ENCODE measurements at places on chromosomes 16 and 17. TPM values are rescaled to one million over a fixed set of nuclear protein-coding genes. Genes with fewer than 3 reads are reported as not detected.

GRCh38 chr17:8747742-8748141 lies 3.1 kb upstream of the CCDC42 start:
- no peak for DNase-seq

Gene PGP
- total RNA-seq, result 48.7 TPM

- peak; percentile 7 for DNase-seq
Measured at GRCh38 chr16:78098595-78099270, 721 bp upstream of the WWOX start.

DNA sequence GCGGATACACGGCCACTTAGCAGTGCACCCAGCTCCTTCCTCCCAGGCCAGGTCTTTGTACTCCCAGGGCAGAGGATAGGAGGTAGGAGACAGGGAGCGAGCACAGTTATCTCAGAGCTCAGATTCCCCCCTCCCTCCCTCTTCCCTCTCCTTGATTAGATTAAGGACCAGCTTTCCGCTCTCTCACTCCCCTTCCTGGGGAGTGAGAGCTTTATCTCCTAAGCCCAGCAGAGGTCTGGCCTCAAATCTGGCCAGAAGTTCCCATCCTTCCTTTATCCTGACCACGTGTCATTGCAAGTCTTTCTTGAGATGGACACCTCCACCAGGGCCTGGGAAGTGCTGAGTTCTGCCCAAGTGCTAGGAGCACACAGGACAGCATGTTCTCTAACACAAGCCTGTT lies 5.1 kb downstream of the ARL4D start:
- DNase-seq, result no peak

Gene DNASE1L2
- 4.4 TPM for total RNA-seq

GRCh38 chr17:40171750-40172149 lies 5.5 kb upstream of the RAPGEFL1 start:
- no peak for DNase-seq

DNA sequence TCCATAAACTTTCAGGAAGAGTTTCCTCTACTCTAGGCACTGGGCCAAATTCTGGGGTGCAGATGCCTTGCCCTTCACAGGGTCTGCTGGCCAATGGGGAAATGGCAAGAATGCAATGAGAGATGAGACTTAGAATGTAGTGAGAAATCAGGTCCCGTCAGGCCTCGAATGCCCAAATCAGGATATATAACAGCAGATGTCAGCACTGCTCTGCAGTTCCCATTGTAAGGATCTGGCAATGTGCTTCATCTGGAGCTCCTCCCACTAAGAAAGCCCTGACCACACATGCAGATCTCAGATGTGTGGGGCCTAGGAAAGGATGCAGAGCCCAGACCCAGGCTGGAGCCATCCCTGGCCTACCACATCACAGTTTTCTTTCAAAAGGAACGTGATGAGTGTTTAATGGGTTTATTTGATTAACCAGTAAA lies 13.9 kb upstream of the LPCAT2 start:
- DNase-seq, result no peak

DNA sequence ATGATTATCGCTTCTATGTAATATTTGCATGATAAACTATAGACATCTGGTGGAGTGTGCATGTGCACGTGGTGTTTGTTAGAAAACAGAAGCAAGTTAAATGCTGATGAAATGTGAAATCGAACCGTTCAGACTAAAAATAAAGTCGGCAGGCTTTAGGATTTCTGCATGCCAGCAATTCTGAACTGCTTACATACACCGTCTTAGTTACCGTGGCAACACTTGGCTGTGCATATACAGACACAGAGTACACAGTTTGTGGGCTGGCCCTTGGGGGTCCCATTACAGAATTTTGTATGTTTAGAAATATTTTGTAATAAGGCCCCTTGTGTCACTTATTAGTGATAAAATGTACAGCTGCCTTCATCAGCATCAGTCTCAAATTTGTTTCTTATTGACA lies 605.5 kb downstream of the RBFOX1 start:
- DNase-seq, result no peak

DNA sequence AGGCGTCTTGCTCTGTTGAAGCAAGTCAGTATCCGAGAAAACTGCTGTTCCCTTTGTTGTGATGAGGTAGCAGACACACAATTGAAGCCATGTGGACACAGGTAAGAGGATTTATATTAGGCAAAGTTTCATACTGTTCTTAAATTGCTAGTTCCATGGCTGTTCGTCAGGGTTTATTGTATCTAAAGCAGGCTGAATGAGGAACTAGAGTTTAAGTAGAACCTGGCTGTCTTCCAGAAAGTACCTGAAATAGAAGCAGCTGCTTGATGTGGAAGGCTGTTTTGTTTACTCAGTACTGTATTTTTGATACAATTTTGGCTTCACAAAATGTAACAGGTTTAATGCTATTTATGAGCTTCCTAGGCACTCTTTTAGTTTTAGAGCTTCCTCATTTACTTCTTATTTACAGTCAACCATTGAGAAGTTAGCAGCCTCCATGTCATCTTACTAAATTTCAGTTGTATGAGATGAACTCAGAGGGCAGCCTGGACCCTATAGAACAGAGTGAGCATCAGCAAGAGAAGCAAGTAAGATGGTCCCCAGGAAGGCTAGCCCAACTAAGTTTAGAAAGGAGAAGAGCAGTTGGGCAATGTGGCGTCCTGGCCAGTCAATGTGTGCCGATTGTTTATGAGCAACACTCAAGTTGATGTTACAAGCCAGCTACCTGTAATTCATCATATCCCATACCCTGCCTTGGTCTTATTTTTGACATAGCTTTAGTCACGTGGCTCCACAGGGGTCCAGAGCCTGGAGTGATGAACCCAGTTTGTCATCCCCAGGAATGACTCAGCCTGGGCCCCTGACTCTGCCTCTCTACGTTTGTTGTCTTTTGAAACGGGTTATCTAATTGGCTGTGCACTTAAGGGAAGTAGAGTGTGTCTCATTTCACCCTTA lies 9.7 kb upstream of the ARL2BP start:
- DNase-seq, result no peak

Gene CISD3
- 45.0 TPM for total RNA-seq

Gene CCDC200
- total RNA-seq, result not detected

DNA sequence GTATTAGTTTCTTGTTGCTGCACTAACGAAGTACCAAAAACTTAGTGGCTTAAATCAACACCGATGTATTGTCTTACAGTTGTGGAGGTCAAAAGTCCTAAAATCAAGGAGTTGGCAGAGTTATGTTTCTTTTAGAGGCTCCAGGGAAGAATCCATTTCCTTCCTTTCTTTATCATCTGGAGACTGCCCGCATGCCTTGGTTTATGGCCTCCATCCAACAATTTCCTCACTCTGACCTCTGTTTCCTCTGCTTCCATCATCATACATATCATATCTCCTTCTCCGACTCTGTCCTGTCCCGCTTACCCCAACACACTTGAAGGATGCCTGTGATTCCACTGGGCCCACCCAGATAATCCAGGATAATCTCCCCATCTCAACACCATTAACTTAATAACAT lies 627.8 kb downstream of the KCNJ2 start:
- no peak for DNase-seq

Gene C16orf54
- total RNA-seq, result 0.18 TPM

Gene TMIGD1
- total RNA-seq, result not detected

Gene SDR42E1
- 0.33 TPM for total RNA-seq

Gene CCL8
- not detected for total RNA-seq

Gene ATP2C2
- total RNA-seq, result 0.67 TPM

Gene CHST5
- total RNA-seq, result 0.15 TPM

- no peak for DNase-seq
Measured at GRCh38 chr16:67801241-67801640, 5.1 kb downstream of the RANBP10 start.

DNA sequence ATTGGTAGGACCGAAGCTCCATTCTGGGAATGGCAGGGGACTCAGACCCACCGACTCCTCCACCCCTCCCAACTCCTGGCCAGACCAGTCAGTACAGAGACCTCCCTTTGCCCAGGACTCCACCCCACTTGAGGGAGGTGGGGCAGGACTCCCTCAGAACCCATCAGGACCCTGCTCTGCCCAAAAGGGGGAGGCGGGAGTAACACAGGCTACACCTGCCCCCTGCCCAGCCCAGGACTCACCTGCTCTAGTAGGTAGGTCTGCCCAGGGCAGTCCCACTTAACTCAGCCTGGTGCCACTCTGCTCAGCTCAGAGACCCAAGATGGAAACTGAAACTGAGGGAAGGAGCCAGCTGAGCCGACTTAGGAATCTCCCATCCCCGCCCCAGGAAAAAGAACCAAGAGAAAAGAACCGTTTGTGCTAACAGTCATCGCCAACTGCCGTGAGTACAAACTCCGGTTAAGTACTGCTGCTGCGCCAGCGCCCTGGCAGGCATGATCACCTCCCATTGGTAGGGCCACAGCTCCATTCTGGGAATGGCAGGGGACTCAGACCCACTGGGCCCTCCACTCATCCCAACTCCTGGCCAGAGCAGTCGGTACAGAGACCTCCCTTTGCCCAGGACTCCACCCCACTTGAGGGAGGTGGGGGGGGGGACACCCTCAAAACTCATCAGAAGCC lies 503 bp downstream of the DHX58 start:
- DNase-seq, result no peak

DNA sequence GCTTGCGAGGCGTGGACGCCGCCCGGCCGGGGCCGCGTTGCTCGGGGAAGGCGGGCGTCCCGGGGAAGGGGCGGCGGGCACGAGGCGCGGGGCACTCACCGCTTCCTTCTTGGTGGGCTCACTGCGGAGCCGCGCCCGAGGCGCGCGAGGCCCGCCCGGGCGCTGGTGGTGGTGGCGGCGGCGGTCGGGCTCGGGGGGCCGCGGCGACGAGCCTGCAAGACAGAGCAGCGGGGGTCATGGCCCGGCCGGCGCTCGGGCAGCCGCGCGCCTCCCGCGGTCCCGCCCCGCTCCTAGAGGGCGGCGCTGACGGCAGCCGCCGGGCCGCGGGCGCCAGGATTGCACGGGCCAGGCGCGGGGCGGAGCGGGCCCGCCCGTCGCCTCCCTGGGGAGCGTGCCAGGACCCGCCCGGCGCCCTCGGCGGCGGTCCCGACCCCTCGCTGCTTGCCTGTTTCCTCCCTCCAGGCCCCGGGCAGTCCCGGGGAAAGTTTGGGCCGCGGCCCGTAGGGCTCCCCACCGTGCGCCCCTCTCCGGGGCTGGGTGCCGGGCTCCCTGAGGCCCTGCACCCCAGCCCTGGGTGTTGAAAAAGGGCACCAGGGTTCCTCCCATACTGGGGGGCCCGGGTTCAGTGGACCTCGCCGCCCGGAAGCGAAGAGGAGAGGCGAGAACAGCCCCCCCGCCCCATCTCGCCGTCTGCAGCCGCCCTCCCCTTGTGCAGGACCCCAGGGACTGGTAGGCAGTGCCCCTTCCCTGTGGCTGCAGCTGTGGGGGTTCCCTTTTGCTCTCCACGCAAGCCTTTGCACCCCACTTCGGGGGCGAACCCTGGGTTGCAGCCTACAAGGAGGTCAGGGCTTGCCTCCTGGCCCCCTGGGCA lies at the start of gene C16orf74:
TSS of gene C16orf74 (minus strand) at position 270 of the 871 bp plus-strand sequence. CDS start 15,879 bp downstream, outside the sequence.
- DNase-seq, result no peak

DNA sequence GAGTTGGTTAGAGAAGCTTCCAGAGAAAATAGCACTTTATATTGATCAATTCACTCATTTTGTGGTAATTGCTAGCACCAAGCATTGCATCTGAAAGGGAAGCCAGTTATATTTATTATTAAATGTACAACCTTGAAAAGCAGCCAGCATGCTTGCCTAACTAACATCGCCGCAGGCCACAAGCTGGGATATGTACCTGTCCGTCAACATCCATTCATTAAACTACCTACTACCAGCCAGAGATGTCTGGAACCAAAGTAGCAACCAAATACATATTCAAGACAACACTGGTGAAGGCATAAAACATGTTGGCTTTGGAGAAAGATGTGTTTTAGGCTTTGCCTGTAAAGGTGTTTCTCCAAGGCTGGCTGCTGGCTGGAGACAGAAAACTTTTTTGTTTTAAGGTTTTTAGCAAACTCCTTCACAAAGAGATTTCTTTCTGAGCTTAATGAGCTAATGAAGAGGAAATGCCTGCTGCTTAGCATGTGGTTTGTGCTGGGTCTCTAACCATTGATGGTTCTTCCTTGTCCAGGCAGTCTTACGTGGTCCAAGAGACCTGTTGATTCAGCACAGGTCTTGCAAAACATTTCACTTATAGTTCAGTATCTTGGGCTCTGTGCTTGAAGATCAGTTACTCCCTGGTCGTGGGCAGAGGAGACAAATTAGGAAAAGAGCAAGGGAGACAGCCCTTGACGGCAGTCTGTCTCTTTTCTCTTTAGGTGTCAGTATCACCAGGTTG lies 3.1 kb downstream of the ITPRIPL2 start:
- DNase-seq, result no peak

DNA sequence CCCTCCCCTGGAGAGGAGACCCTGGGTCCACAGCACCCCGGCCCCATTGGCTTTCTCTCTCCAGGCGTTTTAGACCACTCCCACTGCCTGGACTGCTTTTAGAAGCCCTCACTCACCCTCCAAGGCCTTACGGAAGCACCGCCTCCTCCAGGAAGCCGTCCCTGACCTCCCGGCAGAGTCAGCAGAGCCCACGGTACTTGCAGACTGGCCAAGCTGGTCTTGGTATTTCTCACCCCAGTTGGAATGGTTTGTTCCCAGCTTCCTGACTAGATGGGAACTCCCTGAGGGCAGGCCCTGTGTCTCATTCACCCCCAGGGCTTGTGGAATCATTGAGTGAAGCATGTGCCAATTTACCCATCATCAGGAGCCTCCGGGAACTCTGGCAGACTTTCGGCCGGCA lies 9.2 kb downstream of the SCGB1C2 start:
- no peak for DNase-seq

Gene ZACN
- not detected for total RNA-seq

Gene GOT2
- 64.0 TPM for total RNA-seq

DNA sequence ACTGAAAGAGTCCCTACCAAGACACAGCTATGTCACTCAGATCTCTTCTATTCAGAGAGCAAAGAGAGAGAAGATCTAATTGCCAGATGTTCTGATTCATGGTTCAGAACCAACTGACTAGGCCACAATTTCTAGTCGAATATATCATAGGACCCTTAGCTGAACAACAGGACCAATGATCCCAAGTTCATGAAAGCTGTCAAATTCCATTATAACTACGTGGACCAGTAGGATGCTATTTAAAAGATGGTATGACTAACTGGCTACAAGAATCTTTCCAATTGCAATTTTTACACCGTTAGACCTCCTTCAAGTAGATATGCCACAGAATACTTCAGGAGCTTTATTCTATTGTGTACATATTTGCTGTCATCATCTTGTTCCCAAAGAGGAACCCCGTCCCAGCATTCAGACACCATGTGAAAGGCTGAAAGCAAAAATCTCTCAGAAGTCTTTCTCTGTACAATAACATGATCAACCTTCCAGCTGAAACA lies 26.0 kb downstream of the DCUN1D3 start:
- no peak for DNase-seq

DNA sequence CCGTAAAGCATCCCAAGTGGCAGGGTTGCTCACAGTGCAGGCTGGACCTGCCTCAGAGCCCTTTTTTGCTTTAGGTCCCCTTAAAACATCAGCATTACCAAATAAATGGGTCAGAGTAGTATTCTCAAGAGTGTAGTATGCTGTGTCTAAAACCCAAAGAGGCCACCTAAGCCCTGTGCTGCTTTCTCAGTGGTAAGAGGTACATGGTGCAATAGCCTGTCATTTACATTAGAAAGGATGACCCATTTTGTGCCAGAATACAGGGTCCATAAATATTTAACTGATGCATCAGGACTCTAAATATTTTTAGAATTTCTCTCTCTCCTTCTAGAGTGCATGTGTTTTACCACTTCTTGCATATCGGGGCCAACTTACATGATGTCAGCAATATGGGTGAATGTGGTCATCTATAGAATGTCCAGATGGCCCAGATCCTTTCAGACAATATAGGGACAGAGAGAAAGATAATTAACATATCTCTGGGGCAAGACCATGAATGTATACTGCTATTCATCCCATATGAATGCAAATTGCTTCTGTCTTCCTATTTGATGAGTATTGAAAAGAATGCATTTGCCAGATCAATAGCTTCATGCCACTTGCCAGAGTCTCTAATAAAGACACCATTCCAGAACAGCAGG lies 329.2 kb downstream of the PMP22 start:
- no peak for DNase-seq
